Stimulated activated CD4-positive, alpha-beta T cell treated with anti-CD3 and anti-CD28 coated beads, Interleukin-15, amount 100 ng/mL, for 24 hours (primary cell): ENCODE measurements at places on chromosomes 6 and 20.

DNA sequence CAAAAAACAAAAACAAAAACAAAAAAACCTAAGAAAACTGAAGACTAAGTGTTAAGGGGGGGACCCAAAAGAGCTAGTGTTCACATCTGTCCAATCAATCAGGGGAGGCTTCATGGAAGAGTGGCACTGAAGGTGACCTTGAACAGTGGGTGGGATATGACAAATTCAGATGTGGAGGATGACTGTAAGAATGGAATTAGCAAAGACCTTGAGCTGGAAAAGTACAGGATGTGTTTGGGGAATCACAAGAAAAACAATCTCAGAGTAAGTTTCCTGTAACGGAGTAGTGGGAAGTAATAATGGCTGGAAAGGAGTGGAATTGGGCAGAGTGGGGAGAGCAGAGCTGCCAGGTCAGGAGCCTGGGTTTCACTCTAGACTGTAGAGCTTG lies 2.9 kb upstream of the IER3 start:
- DNase-seq: no peak

- no peak for DNase-seq
Measured at GRCh38 chr6:152986978-152987377, 4.1 kb upstream of the FBXO5 start.

DNA sequence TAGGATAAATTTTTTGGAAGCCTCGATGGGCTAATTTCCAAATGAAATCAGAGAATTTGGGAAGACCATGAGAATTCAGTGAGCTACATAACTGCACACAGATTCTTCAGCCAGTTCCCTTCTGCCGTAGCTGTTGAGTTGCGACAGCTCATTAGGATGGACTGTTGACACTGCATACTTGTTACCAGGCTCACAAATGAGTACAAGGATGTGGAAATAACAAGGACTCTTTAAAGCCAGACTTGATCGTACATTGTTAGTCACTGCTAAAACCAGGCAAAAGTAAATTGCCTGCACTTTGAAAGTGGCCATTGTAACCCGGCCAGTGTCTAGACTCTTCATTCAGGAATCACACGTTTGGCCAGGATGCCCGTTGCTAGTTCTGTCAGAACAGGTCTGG lies 37.0 kb downstream of the NDUFAF5 start:
- DNase-seq: no peak

- no peak for DNase-seq
Measured at GRCh38 chr6:139533573-139534471, 159.4 kb upstream of the CITED2 start.

- DNase-seq: no peak
Measured at GRCh38 chr6:56382416-56382940, 135.1 kb upstream of the COL21A1 start.
